ENCODE measurements at places on chromosomes 16 and 17. TPM values are rescaled to one million over a fixed set of nuclear protein-coding genes. Genes with fewer than 3 reads are reported as not detected.

SLFN14 gene
- polyA plus RNA-seq, result not detected

CDH5 gene
- 62.3 TPM for polyA plus RNA-seq

HEATR9 gene
- polyA plus RNA-seq, result not detected

RPA1 gene
- 35.0 TPM for polyA plus RNA-seq

DNA sequence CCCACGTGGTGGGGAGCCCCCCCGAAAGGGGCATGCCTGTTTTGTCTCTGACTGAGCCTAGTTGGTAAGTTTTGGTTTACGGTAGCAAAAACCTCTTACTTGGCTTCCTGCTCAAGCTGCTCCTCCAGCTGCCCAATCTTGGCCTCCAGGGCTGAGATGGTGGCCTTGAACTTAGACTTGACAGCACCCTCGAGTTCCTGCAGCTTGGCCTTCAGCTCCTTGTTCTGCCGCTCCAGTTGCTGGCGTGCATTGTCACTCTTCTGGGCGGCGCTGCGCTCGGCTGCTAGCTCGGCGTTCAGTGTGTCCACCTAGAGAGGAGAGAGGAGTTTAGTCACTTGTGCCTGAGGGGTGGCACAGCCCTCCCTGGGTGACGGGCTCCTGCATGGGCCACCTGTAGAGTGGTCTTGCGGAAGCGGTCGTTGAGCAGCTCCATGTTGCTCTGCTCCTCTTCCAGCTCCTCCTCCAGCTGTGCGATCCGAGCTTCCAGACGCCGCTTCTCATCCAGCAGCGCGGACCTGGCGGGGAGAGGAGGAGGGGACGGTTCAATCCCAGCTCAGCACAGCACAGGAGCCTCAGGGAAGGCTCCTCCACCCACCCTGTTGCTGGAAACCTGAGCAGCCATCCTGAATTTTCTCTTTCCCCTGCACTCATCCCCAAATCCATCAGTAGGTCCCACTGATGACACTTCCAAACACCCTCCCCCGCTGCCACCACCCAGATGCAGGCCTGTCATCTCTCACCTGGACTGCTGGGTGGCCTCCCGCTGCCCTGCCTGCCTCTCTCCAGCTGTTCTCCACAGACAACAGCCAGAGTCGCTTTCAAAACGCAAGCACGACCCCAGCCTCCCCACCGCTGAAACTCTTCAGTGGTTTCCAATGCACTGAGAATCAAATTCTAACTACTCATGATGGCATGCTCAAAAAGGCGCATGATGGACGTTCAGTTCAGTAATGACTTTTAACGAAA, 44.6 kb downstream of the NDEL1 start:
- DNase-seq, result no peak
- H3K4me1 ChIP-seq, result peaks cover 11% of the 10 kb centered on the region
- peaks cover 99% of the 10 kb centered on the region for H3K36me3 ChIP-seq
- no peak overlapping the region for H3K4me3 ChIP-seq

DNA sequence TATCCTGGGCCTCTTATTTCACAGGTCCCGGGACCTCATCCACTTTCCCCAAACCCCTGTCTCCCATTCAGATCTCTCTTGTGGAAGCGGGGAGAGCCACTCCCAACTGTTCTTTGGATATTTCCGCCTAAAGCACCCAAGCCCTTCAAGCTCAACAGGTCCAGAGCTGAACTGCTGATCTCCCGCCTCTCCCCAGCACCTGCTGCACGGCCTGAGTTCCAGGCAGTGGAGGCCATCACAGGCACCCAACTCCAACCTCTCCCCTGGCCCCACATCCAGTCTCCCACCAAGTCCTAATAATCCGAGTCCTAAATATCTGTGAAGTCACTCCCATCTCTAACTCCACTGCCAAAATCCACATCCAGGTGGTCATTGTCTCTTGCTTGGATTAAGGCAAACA, 6.5 kb downstream of the ITGA2B start:
- H3K27ac ChIP-seq, result no peak overlapping the region
- H3K4me3 ChIP-seq, result no peak overlapping the region
- no peak for DNase-seq

GRCh38 chr16:87336434-87337240, 19.4 kb upstream of the C16orf95 start:
- no peaks in the 10 kb centered on the region for H3K27me3 ChIP-seq
- DNase-seq, result peak; percentile 57
- peaks cover 76% of the 10 kb centered on the region for H3K36me3 ChIP-seq
- no peak overlapping the region for H3K4me3 ChIP-seq

DNA sequence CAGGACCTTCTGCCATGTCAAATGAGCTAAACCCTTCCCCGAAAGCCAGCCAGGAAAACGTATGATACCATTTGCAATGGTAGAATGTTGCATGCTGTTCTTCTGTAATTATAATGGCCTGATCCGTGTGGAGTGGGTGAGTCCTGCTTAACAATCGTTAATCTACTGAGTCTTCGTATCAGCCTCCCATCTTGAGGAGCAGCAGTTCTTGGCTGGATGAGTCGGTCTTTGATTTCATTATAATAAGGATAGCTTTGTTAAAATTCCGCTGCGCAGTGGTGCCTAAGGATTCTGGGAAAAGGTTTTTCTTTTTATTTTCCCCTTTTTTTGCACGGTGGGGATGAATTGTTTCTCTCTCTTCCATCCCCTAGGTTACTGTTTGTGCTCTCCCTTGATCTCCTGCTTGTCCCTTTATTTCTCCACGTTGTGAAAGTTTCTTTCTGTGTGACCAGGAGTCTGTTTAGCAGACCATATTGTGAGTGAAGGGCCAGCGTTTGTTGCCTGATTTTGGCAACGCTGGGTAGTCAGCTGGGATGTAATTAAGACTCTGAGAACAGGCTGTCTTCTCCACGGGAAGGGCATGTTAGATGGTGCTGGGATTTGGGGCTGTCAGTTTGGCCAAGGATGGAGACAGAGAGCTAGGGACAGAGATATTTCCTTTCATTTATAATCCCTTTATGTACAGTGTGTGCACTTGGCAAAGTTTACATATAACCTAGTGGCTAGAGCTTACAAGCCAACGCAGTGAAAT, 263.0 kb downstream of the FTO start:
- H3K27ac ChIP-seq, result no peak overlapping the region
- DNase-seq, result no peak
- H3K4me1 ChIP-seq, result peaks cover 10% of the 10 kb centered on the region
- no peaks in the 10 kb centered on the region for H3K27me3 ChIP-seq
- H3K36me3 ChIP-seq, result no peaks in the 10 kb centered on the region

DNA sequence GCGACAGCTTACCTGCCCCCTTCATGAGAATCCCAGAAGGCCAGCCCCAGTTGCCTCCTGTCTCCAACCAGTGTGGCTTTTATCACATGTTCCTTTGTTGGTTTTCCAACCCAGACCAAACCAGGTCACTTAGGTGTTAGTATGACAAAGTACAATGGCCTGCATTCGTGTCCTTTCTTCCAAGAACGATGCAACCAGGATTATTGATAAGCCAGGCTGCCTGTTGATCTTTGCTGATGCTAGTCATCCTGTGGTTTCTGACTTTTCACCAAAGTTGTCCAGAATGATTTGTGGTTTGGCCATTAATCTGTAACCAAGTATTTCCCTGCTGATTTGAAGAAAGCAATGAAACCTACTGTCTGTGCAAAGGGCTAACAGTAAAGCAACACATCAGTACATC, 191.4 kb downstream of the CYLD start:
- no peak overlapping the region for H3K4me3 ChIP-seq
- no peaks in the 10 kb centered on the region for H3K36me3 ChIP-seq
- H3K27ac ChIP-seq, result no peak overlapping the region
- no peak for DNase-seq

DNA sequence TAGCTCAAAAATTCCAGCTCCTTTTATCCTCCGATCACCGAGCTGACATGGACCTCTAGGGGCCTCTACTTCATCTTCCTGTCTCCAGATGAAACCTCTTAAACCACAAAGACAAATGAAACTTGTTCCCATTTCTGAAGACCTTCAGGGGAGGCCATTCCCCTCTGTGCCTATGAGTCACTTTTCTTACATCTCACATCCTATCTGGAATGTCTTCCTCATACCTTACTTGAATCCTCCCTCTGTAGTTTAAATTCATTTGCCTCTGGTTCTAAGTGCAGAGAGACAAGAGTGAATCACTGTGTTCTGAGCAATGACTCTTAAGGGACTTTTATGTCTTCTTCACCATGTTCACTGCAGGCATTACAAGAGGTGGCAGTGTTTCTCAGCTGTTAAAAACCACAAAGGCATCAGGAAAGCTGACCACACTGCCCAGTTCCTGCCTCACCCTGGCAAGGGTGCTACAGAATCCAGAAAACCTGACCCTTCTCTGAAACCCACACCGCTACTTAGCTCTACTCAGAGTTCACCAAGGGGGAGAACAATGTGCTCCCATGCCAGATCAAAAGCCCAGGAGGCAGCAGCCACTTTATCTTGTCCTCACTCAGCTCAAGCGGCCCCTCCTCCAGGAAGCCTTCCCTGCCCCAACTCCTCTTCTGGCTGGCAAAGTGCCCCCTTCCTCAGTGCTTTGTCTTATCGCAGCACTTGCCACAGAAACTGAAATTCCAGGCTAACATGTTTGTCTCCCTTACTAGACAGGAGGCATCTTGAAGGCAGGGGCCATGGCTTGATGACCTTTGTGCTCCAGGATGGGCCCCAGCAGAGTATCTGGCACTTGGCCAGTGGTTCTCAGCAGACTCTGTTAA, 6.4 kb downstream of the CUEDC1 start:
- H3K4me3 ChIP-seq, result no peak overlapping the region
- H3K36me3 ChIP-seq, result no peaks in the 10 kb centered on the region
- H3K27ac ChIP-seq, result peak overlapping the region; percentile 84

DNA sequence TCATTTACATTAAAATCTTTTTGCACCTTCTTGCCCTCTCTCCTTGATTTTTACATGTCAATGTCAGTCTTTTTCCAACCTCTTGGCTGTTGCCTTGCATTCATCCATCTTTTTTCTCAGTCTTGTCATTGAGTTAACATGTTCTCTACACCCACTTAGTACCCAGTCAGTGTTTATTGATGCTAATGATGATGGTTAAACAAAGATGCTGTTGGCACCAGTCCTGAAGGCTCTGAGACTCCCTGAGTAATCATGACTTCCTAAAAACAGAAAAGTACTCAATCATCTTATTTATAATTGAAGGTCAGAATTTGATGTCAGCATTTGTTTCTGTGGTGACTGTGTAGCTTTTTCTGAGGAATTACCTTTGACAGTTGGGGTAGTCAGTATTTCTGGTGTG, 104.5 kb downstream of the NLK start:
- H3K36me3 ChIP-seq, result peaks cover 2% of the 10 kb centered on the region
- DNase-seq, result no peak
- H3K4me3 ChIP-seq, result no peak overlapping the region
- no peak overlapping the region for H3K27ac ChIP-seq
- no peaks in the 10 kb centered on the region for H3K4me1 ChIP-seq
- no peaks in the 10 kb centered on the region for H3K27me3 ChIP-seq

GRCh38 chr17:82570277-82570676, 50.7 kb downstream of the FOXK2 start:
- H3K27ac ChIP-seq, result no peak overlapping the region
- H3K4me3 ChIP-seq, result no peak overlapping the region
- peaks cover 32% of the 10 kb centered on the region for H3K4me1 ChIP-seq
- no peak for DNase-seq

DNA sequence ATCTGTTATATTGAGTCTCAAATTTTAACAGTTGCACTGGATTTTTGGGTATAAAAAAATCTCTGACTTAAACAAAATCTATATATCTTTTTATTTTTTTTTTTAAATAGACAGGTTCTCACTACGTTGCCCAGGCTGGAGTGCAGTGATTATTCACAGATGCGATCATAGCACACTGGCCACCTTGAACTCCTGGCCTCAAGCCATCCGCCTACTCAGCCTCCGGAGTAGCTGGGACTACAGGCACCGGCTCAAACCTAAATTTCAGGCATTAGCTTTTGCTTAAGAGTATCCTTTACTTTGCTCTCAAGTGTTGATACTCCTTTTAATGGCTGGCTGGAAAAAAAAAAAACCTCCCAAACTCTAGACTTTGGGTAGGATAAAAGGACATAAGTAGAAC, 61.6 kb downstream of the RPGRIP1L start:
- no peaks in the 10 kb centered on the region for H3K27me3 ChIP-seq
- DNase-seq, result no peak
- H3K36me3 ChIP-seq, result peaks cover 10% of the 10 kb centered on the region
- no peak overlapping the region for H3K27ac ChIP-seq

- H3K4me3 ChIP-seq, result no peak overlapping the region
- no peaks in the 10 kb centered on the region for H3K36me3 ChIP-seq
- no peak overlapping the region for H3K27ac ChIP-seq
- DNase-seq, result no peak
- H3K27me3 ChIP-seq, result no peaks in the 10 kb centered on the region
- no peaks in the 10 kb centered on the region for H3K4me1 ChIP-seq
These were observed 29.2 kb downstream of the SNX20 start for GRCh38 chr16:50651835-50652438.

GRCh38 chr17:57288040-57288772, 31.9 kb downstream of the MSI2 start:
- H3K36me3 ChIP-seq, result no peaks in the 10 kb centered on the region
- no peak overlapping the region for H3K4me3 ChIP-seq
- H3K27me3 ChIP-seq, result no peaks in the 10 kb centered on the region
- H3K27ac ChIP-seq, result no peak overlapping the region
- peaks cover 63% of the 10 kb centered on the region for H3K4me1 ChIP-seq

DNA sequence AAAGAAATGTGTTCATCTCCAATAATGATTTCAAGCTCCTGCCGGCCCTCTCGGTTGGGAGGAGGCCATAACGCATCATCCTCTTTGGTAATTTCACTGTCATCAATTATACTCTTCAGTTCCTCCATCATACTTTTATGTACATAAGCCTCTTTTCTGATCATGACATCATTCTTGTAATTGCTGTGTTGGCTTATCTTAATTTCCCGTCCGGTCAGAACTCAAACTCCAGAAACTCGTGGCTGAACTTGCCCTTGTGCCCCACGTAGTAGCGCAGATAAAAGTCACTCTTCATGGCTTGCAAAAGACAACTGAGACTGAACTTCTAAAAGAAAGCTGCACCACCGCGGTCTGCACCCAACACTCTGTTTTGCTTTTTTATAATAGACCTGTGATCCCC, 13.6 kb downstream of the TMEM220 start:
- no peak overlapping the region for H3K4me3 ChIP-seq
- H3K4me1 ChIP-seq, result no peaks in the 10 kb centered on the region
- peaks cover 72% of the 10 kb centered on the region for H3K36me3 ChIP-seq
- no peak for DNase-seq
- H3K27ac ChIP-seq, result no peak overlapping the region
- H3K27me3 ChIP-seq, result no peaks in the 10 kb centered on the region

DNA sequence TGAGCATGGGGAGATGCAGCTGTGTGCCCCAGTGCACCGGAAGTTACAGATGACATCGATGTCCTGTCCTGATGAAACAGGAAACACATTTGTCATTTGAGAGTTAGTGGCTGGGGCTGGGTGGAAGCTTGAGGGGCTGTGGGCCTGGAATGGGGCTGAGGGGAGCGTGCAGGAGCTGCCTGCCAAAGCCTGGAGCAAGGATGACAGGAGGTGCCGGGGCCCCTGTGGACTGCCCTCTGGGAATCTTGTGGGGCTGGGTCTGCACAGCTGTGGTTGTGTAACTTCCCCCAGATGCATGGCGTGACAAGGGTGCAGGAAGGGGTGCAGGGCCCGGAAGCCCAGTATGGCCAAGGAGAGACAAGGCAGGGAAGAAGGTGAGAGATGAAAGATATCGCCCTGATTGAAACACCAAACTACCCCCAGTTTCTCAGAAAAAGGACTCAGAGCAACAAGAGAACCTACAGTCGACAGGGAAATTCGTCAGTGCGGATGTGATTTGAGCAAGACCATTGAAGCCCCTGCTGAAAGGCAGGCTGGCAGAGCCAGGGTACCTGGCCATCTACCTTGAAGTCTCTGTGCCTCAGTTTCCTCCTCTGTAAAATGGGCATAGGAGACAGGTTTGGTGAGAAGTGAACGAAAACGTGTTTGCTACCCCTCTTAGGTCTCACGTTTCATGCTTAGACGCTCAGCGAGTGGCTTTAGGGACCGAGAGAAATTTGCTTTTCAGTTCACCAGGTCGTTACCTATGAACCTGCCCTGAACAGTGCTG, 8.8 kb downstream of the MMP25 start:
- H3K36me3 ChIP-seq, result no peaks in the 10 kb centered on the region
- H3K4me3 ChIP-seq, result no peak overlapping the region
- no peak overlapping the region for H3K27ac ChIP-seq
- no peaks in the 10 kb centered on the region for H3K27me3 ChIP-seq
- H3K4me1 ChIP-seq, result peaks cover 22% of the 10 kb centered on the region
